Activated T-helper 9 cell treated with anti-CD3 and anti-CD28 coated beads, Interleukin-2, amount 50 U/mL, for 16 hours (primary cell): ENCODE measurements at places on chromosomes 4 and X.

DNA sequence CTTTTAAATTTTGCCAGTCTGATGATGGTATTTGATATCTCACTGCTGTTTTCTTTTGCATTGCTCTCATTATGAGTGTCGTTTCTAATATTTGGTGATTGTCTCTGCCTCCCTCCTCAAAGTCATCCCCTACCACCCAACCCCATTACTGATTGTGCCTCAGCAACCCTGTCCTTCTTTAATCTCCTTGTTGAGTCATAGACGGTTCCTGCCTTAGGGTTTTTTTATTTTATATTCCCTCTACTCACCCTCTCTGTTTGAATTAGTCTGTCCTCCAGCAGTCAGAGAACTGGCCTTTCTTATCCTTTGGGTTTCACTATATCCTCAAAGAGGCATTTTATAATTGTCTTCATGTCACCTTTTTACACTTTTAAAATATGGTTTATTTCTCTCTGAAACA, 409.3 kb upstream of the CPEB2 start:
- no peak for DNase-seq

- no peak for DNase-seq
Observed at GRCh38 chr4:183157215-183157614, 58.2 kb downstream of the WWC2 start.

GRCh38 chr4:152357206-152357605, 178.7 kb downstream of the FBXW7 start:
- no peak for DNase-seq

DNA sequence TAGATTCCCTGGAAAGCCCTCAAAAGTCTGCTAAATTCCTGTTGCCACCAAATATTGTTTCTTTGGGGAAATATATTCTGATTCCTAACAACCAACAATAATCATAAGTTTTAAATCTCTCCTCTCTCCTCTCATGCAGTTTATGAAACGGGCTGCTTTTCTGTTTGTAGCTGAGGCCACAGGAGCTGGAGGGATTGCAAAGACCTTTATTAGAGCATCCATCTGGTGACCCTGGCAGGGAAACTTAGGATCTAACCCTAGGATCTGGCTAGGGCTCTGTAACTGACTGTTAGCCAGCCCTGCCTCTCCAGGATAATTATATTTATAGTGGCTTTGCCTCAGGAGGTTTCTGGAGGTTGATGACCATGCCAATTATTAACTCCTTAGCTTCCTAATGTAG, 56.9 kb downstream of the SMAD1 start:
- no peak for DNase-seq

GRCh38 chrX:32798990-32799389, 412.4 kb downstream of the DMD start:
- DNase-seq: no peak

GRCh38 chrX:145821291-145821897, 3.8 kb downstream of the SLITRK2 start:
- no peak for DNase-seq

DNA sequence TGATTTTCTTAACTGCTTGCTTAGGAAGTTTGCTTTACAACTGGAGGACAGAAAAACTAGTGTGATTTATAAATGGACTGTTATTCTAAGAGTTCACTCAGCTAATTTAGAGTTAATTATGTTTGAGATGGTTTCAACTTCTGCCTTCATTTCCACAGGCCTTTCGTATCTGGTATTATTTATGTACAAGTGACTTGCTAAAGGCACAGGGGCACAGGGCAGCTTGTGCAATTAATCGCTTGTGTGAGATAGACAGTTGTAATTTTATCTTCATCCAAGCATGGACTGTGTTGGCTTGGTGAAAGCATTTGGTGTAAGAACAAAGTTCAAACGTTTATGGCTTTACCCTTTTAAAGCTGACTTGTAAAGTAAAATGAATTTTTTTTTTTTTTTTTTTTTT, 38.3 kb downstream of the GPAT3 start:
- no peak for DNase-seq

DNA sequence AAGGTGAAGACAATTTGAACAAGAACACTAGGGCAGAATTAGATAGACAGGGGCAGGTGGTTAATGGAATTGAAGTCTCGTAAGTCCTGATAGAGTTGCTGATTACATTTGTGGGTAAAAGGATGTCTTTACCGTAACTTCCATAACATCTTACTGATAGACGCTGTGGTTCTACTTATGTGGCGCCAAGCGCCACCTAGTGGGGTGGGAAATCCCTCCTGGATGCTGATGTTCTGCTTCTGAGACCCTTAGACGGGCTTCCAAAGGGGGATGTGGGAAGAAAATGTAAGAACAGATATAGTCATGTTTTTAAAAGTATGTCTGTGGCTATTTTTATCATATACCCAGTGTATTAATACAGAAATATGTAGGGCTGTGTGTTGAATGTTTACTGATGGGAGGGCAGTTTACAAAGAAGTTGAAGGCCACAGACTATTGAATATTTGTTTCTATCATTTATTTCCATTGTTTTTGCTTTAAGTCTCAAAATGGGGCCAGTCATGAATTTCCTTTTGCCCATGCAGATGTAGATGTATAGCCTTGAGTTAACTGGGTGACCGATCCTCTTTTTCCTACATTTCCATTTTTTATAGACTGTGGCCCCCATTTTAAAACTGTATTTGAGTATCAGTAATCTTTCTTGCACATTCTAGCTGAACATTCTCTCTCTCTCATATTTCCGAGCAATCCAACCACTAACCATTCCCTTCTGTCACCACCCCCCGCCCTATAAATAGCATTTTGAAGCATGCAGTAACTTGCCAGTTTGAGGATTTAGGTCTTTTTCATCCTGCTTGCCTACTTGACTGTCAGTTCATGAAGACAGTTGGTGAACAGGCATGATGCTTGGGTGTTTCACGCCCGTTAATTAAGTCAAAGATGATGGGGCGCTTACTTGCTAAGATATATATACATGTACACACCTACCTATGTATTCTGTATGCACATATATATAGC, 12.1 kb upstream of the TLR8 start:
- DNase-seq: peak; percentile 12

GRCh38 chr4:70183168-70183939, 12.2 kb upstream of the ODAM start:
- no peak for DNase-seq

GRCh38 chr4:11149612-11150259, 279.0 kb downstream of the HS3ST1 start:
- no peak for DNase-seq

GRCh38 chr4:2862528-2862927, 18.9 kb downstream of the ADD1 start:
- no peak for DNase-seq

GRCh38 chr4:2257361-2258081, 4.4 kb downstream of the MXD4 start:
- no peak for DNase-seq

GRCh38 chr4:147220833-147221232, 260.1 kb upstream of the EDNRA start:
- DNase-seq: no peak

DNA sequence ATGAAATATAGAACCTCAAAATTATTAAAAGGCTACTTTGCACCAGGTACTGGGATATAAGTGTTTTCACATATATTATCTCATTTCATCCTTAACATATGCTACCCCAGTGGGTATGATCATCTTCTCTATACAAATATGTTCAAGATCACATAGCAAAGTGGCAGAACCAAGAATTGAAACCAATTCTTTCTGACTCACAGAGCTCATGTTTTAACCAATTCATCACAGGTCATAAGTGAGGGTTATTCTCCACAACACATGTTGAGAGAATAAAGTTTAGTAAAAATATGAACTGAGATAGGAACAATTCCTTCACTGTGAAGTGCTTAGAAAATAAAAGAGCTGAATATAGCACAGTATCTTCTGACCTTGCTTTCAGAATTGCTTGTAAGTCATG, 442.9 kb upstream of the RASGEF1B start:
- DNase-seq: no peak

DNA sequence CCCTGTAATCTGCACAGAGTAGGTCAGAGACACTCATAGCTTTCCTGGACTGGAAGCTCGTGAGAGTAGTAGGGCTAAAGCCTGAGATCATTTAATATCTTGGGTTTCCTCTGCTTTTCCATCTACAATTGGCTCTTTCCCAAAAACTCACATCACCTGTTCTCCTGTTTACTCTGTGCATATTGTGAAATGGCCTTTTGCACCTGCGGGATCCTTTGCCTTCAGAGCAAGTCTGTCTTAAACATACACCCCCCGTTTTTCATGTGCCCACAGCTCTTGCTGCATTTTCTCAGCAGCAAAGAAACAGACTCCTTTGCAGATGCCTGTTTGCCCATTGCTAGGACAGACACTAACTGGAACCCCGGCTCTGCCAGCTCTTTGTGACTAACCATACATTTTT, 608.3 kb upstream of the PCDH10 start:
- DNase-seq: no peak

- no peak for DNase-seq
Observed at GRCh38 chrX:116278826-116279225, 108.3 kb downstream of the AGTR2 start.

GRCh38 chrX:148047200-148047599, 66.1 kb downstream of the FMR1NB start:
- no peak for DNase-seq

DNA sequence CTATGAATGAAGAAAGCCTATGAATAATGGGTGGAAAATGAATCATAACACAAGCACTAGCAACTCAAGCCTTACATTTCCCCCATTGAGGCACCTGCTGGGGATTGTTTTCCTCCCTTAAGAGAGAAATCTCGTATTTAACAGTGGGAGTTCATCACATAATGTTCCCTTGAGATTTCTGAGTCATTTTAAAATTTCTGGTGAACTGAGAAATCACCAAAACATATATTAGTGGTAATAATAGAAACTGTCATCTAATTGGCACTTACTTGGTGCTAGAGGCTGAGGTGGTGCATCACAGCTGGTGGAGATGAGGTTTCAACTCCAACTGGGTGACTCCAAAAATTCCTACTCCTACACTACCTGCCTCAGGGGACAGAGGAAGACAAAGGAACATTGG, 561.3 kb upstream of the LCORL start:
- DNase-seq: no peak

GRCh38 chr4:80610845-80611677, 275.5 kb downstream of the CFAP299 start:
- DNase-seq: no peak

DNA sequence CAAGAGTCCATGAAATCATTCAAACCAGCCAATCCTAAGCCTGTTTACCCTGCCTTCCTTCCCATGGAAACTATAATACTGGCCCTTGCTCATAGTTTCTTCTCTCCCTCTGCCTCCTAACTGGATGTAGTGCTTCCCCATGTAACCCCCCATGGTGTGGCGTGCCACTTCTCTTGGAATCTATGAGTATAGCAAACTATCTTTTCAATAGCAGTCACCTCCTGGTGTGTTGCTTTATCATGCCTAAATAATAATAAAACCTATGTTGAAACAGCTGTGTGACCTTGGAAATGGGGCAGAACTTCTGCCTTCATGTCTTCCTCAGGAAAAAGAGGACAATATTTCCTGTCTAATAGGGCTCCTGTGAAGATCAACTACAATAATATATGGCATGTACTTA, 234.8 kb upstream of the EDNRA start:
- no peak for DNase-seq

- no peak for DNase-seq
Observed at GRCh38 chrX:18792828-18793227, 85.4 kb downstream of the PPEF1 start.

DNA sequence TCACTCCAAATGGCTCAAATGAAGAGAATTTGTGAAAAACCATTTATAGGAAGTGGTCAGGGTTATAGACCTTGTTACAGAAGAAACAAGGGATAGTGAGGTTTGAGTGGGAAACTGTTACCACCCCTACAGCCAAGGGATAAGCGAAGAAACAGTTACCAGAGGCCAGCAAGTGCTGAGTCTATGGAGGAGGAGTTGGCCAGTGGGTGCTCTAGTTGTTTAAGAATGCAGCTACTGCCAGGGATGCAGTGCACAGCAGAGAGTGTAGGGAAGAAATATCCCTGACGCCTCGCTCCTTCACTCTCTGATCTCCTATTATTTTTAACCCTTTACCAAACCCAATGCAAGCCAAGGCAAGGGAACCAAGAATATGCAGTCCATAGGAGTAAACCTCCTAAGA, 15.2 kb upstream of the SYTL4 start:
- no peak for DNase-seq

DNA sequence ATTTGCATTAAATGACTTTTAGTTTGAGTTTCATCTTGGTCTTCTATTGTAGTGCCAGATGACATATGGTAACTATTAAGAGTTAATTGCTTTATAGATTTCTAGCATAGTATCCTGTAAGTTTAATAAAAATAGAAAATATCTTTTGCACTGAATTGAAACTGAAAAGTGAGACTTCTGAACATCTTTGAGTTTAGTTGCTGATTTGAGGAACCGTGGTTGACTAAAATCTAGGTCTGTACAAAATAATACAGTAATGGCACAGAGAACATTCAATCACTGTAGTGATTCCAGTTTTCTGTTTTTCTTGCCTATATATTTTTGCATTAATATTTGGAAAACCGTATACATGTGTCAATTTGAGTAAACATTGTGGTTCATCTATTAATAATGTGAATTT, 60.7 kb downstream of the SPATA4 start:
- no peak for DNase-seq

DNA sequence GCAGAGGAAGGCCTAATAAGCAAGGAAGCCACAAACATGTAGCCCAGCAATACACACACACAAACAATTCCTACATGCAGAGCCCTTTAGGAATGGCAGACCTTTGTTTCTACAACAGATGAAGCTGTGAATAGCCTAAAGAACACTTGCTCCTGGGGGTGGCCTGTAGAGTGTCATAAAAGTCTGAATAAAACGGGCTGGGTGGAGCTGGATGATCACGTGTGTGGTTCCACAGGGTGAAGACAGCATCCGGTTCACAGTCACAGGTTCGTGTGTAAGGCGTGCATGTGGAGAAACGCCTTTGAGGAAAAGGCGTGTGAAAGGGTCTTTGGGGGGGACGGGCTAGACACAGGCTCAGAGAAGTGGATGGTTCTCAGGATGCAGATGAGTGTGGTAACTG, 156.1 kb downstream of the AFAP1 start:
- DNase-seq: no peak
